ENCODE measurements at places on chromosomes 16 and 17. TPM values are rescaled to one million over a fixed set of nuclear protein-coding genes. Genes with fewer than 3 reads are reported as not detected.

Gene CBFA2T3
- not detected for total RNA-seq

Gene TEX14
- total RNA-seq: under 0.01 TPM

Gene CASKIN2
- 9.2 TPM for total RNA-seq

Gene LRRC37A
- 2.5 TPM for total RNA-seq

Gene SLC16A3
- total RNA-seq: 137 TPM

Gene CACNG1
- total RNA-seq: not detected

Gene STH
- not detected for total RNA-seq
